HT-29 (cell line): ENCODE measurements at places on chromosomes 11 and 22. TPM values are rescaled to one million over a fixed set of nuclear protein-coding genes. Genes with fewer than 3 reads are reported as not detected.

DNA sequence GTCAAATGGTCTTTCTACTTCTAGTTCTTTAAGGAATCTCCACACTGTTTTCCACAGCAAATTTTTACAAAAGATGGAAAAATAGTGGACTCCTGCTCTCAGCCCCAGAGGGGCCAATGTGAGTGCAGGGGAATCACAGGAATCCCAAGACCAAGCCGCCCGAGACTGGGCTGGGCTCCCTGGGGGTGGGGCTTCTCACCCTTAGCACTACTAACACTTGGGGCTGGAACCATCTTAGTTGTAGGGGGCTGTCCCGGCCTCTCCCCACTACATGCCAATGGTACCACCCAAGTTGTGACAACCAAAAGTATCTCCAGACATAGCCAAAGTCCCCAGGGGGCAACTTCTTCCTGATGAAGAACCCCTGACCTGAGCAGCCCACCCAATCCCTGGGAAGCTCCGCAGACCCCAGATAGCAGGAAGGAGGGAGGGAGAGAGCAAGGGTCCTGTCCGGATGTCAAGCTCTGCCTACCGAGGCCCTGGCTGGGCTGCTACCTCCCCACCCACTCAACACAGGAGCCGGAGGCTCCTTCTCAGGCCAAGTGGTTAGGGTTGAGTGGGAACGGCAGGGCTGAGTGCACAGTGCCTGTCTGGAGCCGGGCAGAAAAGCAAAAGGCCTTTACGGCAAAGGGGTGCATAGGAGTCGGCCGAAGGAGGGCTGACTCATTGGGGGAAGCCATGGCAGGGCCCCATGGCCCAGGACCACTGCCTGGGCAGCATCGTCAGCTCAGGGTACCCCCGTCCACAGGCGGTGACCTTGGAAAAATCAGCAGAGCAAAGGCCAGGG lies 122.5 kb upstream of the FGF3 start:
- DNase-seq: no peak

- DNase-seq: no peak
Measured at GRCh38 chr11:67486481-67487195, 3.8 kb downstream of the AIP start.

- DNase-seq: no peak
Measured at GRCh38 chr11:1916132-1916985, 3.1 kb upstream of the TNNT3 start.

- no peak for DNase-seq
Measured at GRCh38 chr11:59558270-59558643, 46.9 kb downstream of the OR4D9 start.

- DNase-seq: peak; percentile 64
Measured at GRCh38 chr11:63610604-63611394, 3.4 kb downstream of the PLAAT3 start.

DNA sequence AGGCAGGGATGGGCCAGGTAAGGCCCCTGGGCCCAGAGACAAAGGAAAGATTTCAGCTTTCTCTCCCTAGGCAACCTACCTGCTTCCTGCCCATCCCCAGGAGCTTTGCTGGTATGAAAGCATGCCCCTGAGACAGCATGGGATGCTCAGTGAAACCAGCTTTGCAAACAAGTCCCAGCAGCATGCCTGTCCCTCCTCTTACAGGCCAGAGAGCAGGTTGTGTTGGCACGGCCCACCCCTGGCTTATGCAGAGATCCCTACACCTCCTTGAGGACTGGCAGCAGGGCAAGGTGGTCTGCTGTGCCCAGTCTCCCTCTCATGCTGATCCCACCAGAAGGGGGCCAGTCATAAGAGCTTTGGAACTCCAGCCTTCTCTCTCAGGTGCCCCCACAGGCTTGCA lies 3.1 kb downstream of the SCN4B start:
- no peak for DNase-seq

GRCh38 chr22:36902143-36902926 lies 11.1 kb upstream of the CSF2RB start:
- no peak for DNase-seq

OR51I1 gene
- total RNA-seq: not detected in 2 replicates

SLC15A3 gene
- total RNA-seq: 1.4 and 2.6 TPM in 2 replicates

ARVCF gene
- total RNA-seq: 211 and 219 TPM in 2 replicates

ANGPTL5 gene
- not detected in 2 replicates for total RNA-seq
